ENCODE measurements at places on chromosomes 7 and 10. TPM values are rescaled to one million over a fixed set of nuclear protein-coding genes. Genes with fewer than 3 reads are reported as not detected.
A peak's percentile ranks its signal among the peaks of the same experiment; 100 is the strongest.

The ANKRD7 gene
- 1.8 TPM for total RNA-seq

- H3K36me3 ChIP-seq: no peaks in the 10 kb centered on the region
- H3K4me1 ChIP-seq: no peaks in the 10 kb centered on the region
- DNase-seq: no peak
Measured at GRCh38 chr7:33805630-33806233, 99.6 kb upstream of the BMPER start.

The MKX gene
- total RNA-seq: 1.0 TPM

The CXCL12 gene
- not detected for total RNA-seq

The AKR1C8 gene
- total RNA-seq: not detected

DNA sequence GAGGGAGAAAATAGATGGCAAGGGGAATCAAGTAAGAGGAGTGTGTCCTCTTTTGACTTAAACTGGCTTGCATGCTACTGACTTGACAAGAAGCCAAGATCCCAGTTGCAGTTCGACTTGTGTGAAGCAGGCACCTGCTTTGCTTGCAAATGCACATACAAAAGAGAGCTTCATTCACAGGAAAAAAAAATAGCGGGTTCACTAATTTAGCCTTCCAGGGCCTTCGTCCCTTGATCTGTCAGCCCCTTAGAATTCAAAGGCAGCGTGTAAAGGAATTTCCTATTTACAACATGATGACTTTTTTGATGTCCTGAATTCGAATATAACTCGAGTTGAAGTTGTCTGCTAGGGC is 192.1 kb downstream of the CELF2 start:
- peaks cover 100% of the 10 kb centered on the region for H3K4me1 ChIP-seq
- H3K36me3 ChIP-seq: peaks cover 28% of the 10 kb centered on the region
- no peaks in the 10 kb centered on the region for H3K27me3 ChIP-seq
- peak overlapping the region; percentile 94 for H3K4me3 ChIP-seq
- DNase-seq: no peak

GRCh38 chr7:18547509-18548187 is 52.1 kb downstream of the HDAC9 start:
- H3K27ac ChIP-seq: no peak overlapping the region
- no peak for DNase-seq
- H3K27me3 ChIP-seq: peaks cover 9% of the 10 kb centered on the region
- no peaks in the 10 kb centered on the region for H3K4me1 ChIP-seq

- peaks cover 92% of the 10 kb centered on the region for H3K4me1 ChIP-seq
- no peak for DNase-seq
- peaks cover 7% of the 10 kb centered on the region for H3K36me3 ChIP-seq
Measured at GRCh38 chr7:92751902-92752901, 84.2 kb downstream of the CDK6 start.

DNA sequence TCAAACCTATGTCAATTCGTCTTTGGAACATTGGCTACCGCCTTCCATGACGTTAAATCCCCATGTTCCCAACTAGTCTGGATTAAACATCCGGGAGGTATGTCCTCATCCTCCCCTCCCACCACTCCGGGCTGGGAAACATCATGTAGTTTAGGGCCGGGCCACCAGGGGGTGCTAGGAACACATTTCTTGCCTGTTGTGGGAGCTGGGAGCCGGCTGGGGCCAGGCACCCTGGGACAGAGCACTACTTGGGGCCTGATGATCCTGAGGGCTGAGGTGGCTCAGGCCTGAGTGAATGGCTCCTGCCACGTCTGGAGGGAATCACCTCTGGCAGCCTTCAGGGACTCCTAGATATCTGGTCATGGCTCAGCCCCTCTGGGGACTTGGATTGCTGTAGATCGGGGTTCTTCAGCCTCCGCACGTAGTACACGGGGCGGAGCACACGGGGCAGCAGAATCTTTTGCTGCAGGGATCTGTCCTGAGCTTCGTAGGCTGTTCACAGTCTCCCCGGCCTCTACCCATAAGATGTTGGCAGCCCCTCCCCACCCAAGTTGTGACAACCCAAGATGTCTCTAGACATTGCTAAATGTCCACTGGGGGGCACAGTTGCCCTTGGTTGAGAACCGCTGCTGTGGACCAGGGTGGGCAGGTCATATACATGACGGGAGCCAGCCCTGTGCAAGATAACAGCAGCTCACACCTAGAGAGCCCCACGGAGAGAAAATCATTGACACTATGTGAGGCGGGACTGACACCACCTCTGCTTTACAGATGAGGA is 141.2 kb upstream of the ZNF716 start:
- no peak overlapping the region for H3K4me3 ChIP-seq
- H3K36me3 ChIP-seq: peaks cover 10% of the 10 kb centered on the region
- H3K4me1 ChIP-seq: no peaks in the 10 kb centered on the region
- no peak overlapping the region for H3K27ac ChIP-seq
- DNase-seq: no peak
- no peaks in the 10 kb centered on the region for H3K27me3 ChIP-seq

The MAPK8 gene
- 43.3 TPM for total RNA-seq

GRCh38 chr10:67603086-67603485 is 92.9 kb downstream of the CTNNA3 start:
- no peaks in the 10 kb centered on the region for H3K36me3 ChIP-seq
- no peak for DNase-seq
- peaks cover 14% of the 10 kb centered on the region for H3K4me1 ChIP-seq
- peaks cover 12% of the 10 kb centered on the region for H3K27me3 ChIP-seq
- no peak overlapping the region for H3K27ac ChIP-seq
- H3K4me3 ChIP-seq: no peak overlapping the region

DNA sequence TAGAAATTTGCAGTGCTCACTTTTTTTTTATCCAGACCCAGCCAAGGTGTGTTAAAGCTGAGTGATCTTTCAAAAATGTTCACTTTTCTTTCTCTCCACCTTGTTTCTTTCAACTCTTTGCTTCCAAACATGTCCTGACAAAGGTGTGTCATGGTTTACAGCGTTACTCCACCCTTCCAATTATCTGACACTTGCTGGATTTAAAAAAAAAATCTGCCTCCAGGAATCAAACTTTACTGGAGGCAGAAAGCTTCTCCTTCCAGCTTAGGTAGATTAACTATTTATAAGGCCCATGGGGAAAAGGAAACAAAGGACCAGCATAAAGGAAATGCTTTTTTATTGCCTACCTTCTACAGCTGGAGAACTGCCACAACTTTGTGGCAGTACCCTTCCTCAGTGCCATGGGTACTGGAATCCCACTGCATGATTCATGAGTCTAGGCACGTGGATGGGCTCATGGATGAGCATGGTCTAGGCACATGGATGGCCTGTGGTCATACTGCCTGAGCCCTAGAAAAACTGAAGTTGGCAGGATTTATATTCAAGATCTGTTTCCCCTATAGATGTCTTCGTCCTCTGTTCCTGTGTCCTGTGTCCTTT is at the start of gene COL17A1:
COL17A1 (minus strand) TSS at position 80 of the 600 bp plus-strand sequence. CDS start 5,207 bp downstream, outside the sequence.
- H3K4me1 ChIP-seq: peaks cover 4% of the 10 kb centered on the region
- no peaks in the 10 kb centered on the region for H3K36me3 ChIP-seq
- no peak within 1 kb of the TSS for H3K27ac ChIP-seq
- DNase-seq: no peak
- no peaks in the 10 kb centered on the region for H3K27me3 ChIP-seq

DNA sequence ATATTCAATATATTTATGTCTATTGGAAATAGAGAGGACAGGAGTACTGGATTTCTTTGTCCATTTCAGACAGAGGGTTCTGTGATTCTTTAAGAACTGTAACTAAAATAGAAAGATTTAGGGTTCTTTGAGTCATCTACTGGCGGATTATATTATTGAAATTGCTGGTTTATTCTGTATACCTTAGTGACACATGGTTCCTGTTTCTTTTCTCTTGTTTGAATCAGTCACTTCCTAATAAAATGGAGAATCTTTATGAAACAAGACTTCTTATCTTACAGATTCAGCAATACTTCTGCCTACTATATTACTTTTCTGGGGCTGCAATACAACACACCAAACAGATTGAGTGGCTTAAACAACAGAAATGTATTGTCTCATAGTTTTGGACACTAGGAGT is 20.8 kb upstream of the ZNF800 start:
- H3K27ac ChIP-seq: no peak overlapping the region
- H3K4me3 ChIP-seq: no peak overlapping the region
- peaks cover 44% of the 10 kb centered on the region for H3K4me1 ChIP-seq
- no peaks in the 10 kb centered on the region for H3K27me3 ChIP-seq

DNA sequence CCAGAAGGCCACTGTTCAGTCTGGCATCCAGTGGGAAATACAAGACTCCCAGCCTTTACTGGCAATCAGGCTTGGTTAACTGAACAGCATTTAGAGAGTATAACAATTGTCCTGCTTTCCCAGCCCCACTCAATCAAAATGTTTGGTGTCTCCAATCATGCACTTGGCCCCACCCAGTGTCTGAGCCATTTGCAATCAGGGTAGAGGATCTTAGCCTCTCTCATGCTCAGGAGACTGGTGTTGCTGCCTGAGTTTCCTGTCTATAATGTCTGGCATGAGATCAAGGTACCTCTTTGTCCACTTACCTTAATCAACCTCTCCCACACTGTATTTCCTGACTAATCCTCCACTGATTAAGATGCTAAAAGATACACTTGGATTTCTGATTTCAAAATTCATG is 290.2 kb upstream of the GHITM start:
- DNase-seq: no peak
- no peaks in the 10 kb centered on the region for H3K36me3 ChIP-seq
- H3K27me3 ChIP-seq: no peaks in the 10 kb centered on the region

- no peaks in the 10 kb centered on the region for H3K27me3 ChIP-seq
- H3K27ac ChIP-seq: no peak overlapping the region
- peaks cover 12% of the 10 kb centered on the region for H3K36me3 ChIP-seq
- no peak for DNase-seq
- H3K4me1 ChIP-seq: peaks cover 10% of the 10 kb centered on the region
- H3K4me3 ChIP-seq: no peak overlapping the region
Measured at GRCh38 chr10:21637795-21638194, 103.8 kb downstream of the MLLT10 start.

DNA sequence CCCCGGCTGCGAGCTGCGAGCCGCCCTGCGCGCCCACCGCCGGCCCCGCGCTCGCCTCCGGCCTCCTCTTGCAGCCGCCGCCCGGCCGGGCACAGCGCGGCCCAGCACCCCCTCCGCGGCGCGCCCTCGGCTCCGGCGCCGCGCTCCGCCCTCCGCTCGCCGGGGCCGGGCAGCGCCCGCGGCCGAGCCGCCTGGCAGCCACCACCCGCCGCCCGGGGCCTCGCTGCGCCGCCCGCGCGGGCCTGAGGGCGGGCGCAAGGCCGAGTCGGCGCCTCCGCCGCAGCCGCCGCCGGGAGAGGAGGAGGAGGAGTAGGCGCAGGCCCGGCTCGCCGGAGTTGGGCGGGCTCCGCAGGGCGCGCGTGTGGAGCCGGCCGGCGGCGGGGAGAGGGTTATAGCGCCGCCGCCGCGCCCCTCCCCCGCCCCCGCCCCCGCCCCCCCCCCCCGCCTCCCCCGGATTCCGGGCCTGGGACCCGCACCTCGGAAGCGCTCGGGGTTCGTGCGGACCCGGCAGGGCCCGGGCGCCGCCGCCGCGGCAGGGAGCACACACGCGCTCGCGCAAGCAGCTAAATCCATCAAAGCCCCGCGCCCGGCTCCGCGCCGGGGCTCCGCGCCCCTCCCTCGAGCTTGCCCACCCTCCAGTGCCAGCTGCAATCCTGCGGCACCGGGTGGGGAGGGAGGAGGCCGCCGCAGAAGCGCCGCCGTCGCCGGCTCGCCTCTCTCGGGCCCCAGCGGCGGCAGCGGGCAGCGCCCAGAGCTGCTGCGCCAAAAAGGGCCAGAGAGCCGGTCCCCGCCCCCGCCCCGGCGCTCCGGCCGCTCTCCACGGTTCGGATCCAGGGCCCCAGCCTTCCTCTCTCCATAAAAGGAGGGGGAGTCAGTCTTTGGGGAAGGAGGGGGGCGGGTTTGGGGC is at the start of gene PDGFA:
PDGFA (minus strand) TSS at position 363 of the 907 bp plus-strand sequence. CDS start 845 bp downstream, outside the sequence.
- H3K27me3 ChIP-seq: peaks cover 18% of the 10 kb centered on the region
- H3K27ac ChIP-seq: no peak within 1 kb of the TSS
- peak within 1 kb of the TSS; percentile 85 for H3K4me3 ChIP-seq
- peak; percentile 56 for DNase-seq
- peaks cover 5% of the 10 kb centered on the region for H3K4me1 ChIP-seq

The FGFR2 gene
- not detected for total RNA-seq

The MGAM2 gene
- 0.02 TPM for total RNA-seq

GRCh38 chr7:154686305-154686704 is 316.6 kb downstream of the PAXIP1 start:
- H3K36me3 ChIP-seq: no peaks in the 10 kb centered on the region
- H3K4me3 ChIP-seq: no peak overlapping the region
- no peak overlapping the region for H3K27ac ChIP-seq
- H3K27me3 ChIP-seq: no peaks in the 10 kb centered on the region

- no peak for DNase-seq
- H3K36me3 ChIP-seq: no peaks in the 10 kb centered on the region
- H3K27ac ChIP-seq: no peak overlapping the region
- H3K4me3 ChIP-seq: no peak overlapping the region
Measured at GRCh38 chr7:45872116-45873034, 507 bp downstream of the CCDC201 start.

DNA sequence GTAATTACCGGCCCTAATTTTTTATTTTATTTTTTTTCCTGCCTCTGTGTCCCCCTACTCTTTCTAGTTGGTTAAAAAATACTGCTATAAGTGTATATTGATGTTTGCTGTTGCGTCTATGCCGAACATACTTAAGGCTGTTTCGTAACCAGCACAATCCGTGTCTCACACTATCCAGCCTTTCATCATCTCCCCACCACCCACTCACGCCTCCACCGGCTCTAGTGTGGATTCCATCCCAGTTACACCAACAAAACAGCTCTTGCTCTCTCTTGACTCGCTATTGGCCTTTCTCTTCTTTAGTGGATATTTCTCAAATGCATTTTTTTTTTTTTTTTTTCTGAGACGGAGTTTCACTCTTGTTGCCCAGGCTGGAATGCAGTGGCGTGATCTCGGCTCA is 70.1 kb upstream of the CAMK1D start:
- H3K4me1 ChIP-seq: no peaks in the 10 kb centered on the region
- H3K36me3 ChIP-seq: no peaks in the 10 kb centered on the region
- no peaks in the 10 kb centered on the region for H3K27me3 ChIP-seq
- DNase-seq: no peak

DNA sequence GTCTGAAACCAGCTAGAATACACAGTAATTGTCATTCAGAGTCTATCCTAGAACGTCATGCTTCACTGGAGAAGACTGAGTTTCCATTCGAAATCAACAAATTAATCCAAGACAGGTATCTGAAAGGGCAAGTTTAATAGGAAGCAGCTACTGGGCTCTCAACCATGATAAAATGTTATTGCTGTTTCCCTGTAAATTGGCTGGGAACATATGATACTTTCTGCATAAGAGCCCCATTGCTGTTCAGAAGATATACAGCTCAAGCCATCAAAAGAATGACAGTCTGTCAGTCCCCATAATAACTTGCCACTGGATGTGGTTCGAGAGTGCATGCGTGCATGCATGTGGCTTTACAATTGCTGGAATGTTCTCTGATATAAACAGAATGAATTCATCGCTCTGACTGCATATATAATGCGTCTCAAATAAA is 129.0 kb downstream of the HIBADH start:
- no peak for DNase-seq
- no peaks in the 10 kb centered on the region for H3K27me3 ChIP-seq
- H3K4me3 ChIP-seq: no peak overlapping the region
- H3K4me1 ChIP-seq: no peaks in the 10 kb centered on the region
- peaks cover 2% of the 10 kb centered on the region for H3K36me3 ChIP-seq

GRCh38 chr7:6148724-6149360 is 117.7 kb downstream of the ANKRD61 start:
- no peaks in the 10 kb centered on the region for H3K4me1 ChIP-seq
- peaks cover 4% of the 10 kb centered on the region for H3K36me3 ChIP-seq

The IQUB gene
- total RNA-seq: not detected

GRCh38 chr7:25964483-25964991 is 187.5 kb upstream of the NFE2L3 start:
- no peak overlapping the region for H3K27ac ChIP-seq
- H3K4me1 ChIP-seq: peaks cover 20% of the 10 kb centered on the region
- no peak overlapping the region for H3K4me3 ChIP-seq

Measured in activated T-cell treated with anti-CD3 and anti-CD28 coated beads, Interleukin-2, amount 50 U/mL, for 72 hours (primary cell).